ENCODE measurements at places on chromosomes 7 and 10. TPM values are rescaled to one million over a fixed set of nuclear protein-coding genes. Genes with fewer than 3 reads are reported as not detected.
A peak's percentile ranks its signal among the peaks of the same experiment; 100 is the strongest.

DNA sequence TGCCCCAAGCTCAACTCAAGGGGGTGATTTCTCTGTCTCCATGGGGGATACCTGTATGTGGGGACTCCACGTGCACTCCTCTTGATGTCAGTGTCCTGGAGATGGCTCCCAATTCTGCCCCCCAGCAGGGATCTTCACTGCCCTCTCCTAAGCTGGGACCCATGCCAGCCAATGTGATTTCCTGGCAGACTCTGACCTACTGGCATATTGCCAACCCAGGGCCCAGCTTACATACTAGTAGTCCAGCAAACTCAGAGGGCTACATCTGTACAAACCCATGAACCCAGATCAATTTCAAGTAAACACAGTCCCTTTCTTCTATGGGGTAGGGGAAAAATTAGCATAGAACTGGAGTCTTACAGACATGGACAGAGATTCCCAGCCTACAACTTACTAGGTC is 26.2 kb upstream of the BMPR1A start:
- no peak overlapping the region for H3K4me3 ChIP-seq
- no peak for DNase-seq
- no peaks in the 10 kb centered on the region for H3K27me3 ChIP-seq
- peaks cover 12% of the 10 kb centered on the region for H3K4me1 ChIP-seq

DNA sequence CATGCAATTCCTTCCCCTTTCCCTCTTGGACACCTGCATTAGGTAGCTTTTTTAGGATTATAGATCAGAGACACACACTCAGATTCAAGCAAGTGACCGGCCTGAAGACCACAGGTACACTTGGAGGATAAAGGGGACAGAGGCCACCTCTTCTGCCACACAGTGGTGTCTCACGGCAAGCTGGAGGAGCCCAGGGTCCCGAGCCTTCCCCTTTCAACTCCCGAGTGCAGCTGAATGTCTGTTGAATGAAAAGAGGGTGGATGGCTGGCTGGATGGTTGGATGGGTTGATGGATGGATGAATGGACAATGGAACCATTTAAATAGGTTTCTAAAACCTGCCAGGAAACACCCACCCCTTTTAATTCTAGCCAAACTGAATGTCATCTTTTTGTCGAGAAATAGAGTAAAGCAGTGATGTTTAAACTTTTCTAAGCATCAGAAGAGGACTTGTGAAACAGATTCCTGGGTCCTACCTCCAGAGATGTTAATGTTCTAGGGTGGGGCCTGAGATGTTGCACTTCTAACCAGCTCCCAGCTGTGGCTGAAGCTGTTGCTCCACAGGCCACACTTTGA is 49.2 kb upstream of the ZMIZ1 start:
- no peak for DNase-seq
- H3K27me3 ChIP-seq, result no peaks in the 10 kb centered on the region
- no peak overlapping the region for H3K27ac ChIP-seq
- H3K4me3 ChIP-seq, result no peak overlapping the region
- peaks cover 37% of the 10 kb centered on the region for H3K4me1 ChIP-seq

DNA sequence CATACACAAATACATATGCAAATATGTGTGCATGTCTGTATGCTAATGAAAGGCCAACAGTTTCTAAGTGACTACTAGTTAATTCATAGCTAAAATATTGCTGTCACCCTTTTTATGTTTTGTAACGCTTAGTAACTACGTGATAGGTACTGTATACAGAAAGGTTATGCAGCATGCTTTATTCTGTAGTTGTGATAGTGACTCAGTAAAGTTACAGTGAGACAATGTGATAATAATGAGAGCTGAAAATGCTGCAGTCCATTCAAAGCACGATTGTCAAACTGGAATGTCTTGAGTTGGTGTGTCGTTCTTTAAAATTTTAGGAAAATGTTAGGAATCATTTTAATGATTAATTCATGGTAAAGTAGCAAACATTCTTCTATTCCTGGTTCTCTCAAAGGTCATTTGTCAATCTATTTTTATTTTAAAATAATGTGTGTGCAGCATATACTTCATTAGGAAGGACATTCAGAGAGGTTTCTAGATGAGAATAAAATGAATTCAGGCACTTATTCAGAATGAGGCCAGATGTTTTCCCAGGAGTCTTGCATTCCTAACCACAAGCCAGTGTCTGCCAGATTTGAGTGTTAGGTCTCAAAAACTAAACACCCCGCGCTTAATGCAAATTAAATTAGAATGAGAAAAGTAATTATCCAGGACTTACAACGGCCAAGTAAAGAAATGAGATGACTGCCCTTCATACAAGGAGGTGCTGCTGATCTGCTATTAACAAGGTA is 408.8 kb upstream of the FZD8 start:
- H3K27me3 ChIP-seq, result no peaks in the 10 kb centered on the region
- H3K27ac ChIP-seq, result peak overlapping the region; percentile 81
- DNase-seq, result no peak
- H3K36me3 ChIP-seq, result no peaks in the 10 kb centered on the region
- H3K4me3 ChIP-seq, result no peak overlapping the region

DNA sequence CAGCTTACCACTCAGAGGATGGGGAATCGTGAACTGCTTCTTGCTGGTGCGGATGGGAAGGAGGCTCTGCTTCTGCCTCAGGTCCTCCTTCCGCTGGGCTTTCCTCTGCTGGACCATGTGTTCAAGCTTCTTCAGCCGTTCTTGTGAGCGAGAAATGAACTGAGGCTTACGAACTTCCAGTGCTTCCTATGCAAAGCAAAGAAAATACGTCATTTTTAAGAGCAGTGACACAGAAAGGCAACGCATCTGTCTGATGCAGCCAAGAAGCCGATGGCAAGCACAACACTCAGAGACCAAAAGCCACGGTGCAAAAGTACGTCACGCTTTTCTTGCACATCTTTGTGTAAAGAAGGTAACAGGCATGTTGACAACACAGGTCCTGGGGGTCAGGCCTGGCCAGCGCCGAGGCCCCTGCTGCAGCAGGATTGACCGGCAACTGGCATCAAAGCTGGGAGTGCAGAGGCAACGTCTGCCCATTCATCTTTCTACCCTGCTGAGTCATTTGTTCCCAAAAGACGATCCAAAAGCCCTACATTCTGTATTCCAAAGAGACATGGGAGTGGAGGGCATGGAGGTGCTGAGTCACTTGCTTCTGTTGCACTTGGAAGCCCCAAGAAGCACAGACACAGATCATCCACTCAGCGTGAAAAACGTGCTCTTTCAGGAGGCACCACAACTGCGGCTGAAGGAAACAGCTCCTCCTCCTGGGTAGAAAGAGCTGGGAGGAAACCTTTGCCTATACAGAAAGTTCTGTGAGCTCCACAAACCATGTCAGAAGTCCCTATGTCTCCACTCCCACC is 71.0 kb upstream of the ADAM12 start:
- no peak for DNase-seq
- no peaks in the 10 kb centered on the region for H3K27me3 ChIP-seq
- H3K4me1 ChIP-seq, result peaks cover 5% of the 10 kb centered on the region
- H3K27ac ChIP-seq, result no peak overlapping the region

DNA sequence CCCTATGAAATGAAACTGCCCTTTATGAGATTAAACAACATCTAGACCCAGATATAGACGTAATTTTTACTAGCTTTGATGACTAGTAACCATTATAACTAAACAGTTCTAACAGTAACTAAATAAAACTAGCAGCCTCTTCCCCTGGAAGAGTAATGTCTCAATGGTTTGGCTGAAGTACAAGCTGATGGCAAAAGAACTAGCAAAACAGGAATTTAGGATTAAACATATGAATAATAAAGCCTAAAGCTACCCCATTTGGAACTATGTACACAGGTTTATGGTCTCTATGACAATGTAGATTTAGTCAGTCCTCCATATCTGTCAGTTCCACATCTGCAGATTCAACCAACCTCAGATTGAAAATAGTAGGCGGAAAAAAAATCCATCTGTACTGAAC is 6.4 kb downstream of the DPY19L1 start:
- peaks cover 33% of the 10 kb centered on the region for H3K4me1 ChIP-seq
- H3K27me3 ChIP-seq, result no peaks in the 10 kb centered on the region
- no peaks in the 10 kb centered on the region for H3K36me3 ChIP-seq
- no peak overlapping the region for H3K27ac ChIP-seq

DNA sequence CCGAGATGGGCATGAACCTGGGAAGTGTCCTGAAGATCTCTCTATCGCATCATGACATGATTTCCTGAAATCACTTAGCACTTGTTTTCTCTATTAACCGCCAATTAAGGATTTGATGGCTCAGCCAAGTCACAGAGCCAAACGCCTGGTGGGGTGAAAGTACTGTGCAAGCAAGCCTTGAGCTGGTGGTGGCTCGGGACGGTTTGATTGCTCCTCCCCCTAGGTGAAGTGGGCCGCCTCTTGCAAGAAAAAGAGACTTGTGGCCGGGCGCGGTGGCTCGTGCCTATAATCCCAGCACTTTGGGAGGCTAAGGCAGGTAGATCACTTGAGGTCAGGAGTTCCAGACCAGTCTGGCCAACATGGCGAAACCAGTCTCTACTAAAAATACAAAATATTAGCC is 50.3 kb downstream of the COL26A1 start:
- H3K36me3 ChIP-seq, result peaks cover 27% of the 10 kb centered on the region
- no peak overlapping the region for H3K27ac ChIP-seq
- no peak overlapping the region for H3K4me3 ChIP-seq

DNA sequence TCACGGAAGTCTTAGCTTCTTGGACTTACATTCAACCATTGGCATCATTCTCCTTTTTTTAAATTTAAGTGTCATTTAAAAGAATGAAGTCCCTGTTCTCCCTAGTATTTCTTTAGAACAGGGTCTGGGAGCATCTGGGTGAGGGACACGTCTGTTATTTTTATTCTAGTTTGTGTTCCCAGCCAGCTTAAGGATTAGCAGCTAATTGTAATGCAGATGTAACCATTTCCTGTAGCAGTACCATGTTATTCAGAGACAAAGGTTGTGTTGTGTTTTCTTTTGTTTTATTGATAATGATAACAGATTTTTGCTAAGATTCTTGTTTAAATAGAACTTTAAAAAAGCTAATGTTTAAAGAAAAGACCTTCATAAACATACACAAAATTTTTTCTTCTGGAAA is 34.3 kb downstream of the BMS1 start:
- H3K36me3 ChIP-seq, result peaks cover 59% of the 10 kb centered on the region
- H3K27ac ChIP-seq, result no peak overlapping the region
- no peak overlapping the region for H3K4me3 ChIP-seq
- H3K4me1 ChIP-seq, result no peaks in the 10 kb centered on the region
- no peaks in the 10 kb centered on the region for H3K27me3 ChIP-seq
- DNase-seq, result no peak

- H3K4me3 ChIP-seq, result no peak overlapping the region
- DNase-seq, result no peak
- H3K4me1 ChIP-seq, result no peaks in the 10 kb centered on the region
- H3K36me3 ChIP-seq, result peaks cover 29% of the 10 kb centered on the region
Measured at GRCh38 chr10:92490387-92490786, 83.5 kb downstream of the IDE start.

- H3K36me3 ChIP-seq, result peaks cover 21% of the 10 kb centered on the region
- no peak for DNase-seq
- no peak overlapping the region for H3K4me3 ChIP-seq
- H3K27ac ChIP-seq, result peak overlapping the region; percentile 7
- no peaks in the 10 kb centered on the region for H3K27me3 ChIP-seq
Measured at GRCh38 chr10:49834976-49835375, 72.9 kb upstream of the OGDHL start.

- no peak overlapping the region for H3K4me3 ChIP-seq
- H3K4me1 ChIP-seq, result no peaks in the 10 kb centered on the region
- H3K36me3 ChIP-seq, result peaks cover 15% of the 10 kb centered on the region
- H3K27me3 ChIP-seq, result no peaks in the 10 kb centered on the region
Measured at GRCh38 chr10:126309228-126309883, 78.9 kb downstream of the ADAM12 start.

DNA sequence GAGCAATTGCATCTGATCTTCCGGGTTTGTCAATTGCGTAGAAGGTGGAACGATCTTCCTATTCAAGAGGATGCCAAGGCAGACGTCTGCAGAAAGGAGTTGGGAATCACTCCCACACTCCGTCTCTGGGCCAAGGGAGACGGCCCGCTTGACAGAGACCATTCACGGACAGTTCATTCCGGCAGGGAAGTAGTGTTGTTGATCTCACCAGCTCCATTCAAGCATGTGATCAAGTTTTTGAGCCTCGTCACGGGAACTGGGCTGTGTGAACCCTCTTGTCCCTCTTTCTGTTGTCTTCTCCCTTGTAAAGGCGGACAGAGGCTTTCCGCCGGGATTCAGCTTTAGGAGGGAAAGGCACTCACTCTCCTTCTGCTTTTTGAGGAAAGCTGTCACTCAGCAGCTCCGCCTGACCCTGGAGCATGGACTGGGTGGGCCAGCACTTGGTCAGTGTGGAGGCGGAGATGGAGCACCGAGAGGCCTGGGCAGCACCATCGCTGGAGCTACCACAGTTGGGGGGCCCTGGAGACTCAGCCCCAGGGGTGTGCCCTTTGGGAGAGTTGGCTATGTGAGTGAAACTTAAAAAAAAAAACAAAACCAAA is 44.9 kb downstream of the SPDYE5 start:
- H3K36me3 ChIP-seq, result peaks cover 14% of the 10 kb centered on the region
- no peak for DNase-seq
- H3K4me1 ChIP-seq, result no peaks in the 10 kb centered on the region
- no peak overlapping the region for H3K27ac ChIP-seq

DNA sequence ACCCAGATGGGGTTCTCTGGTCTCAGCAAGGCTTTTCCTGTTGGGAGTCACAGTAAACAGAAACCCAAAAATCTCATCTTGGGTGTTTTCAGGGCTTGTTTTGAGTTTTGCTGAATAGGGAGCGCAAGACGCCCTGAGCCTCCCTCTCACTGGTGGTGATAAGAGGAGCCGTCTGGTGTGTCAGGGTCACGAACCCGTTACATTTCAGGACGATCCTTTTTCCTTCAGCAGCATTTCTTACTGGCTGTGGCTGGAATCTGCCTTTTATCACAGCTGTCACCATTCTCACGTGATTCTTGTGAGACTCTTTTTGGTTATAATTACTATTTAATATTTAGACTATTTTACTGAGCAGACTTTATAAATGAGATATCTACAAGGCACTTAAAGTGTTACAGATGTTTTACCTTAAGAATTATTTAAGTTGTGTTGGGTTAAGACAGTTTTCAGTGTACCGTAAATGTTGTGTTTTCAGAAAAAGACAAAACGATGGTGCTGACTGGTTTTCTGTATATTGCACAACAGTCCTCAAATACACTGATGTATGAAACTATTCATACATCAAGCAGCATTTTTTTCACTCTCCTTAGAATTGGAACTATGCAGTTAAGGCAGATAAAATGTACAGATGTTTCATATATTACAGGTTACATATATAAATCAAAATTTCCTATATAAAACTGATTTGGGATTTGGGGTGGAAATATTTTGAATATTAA is 2.2 kb upstream of the GET4 start:
- DNase-seq, result no peak
- H3K4me1 ChIP-seq, result peaks cover 17% of the 10 kb centered on the region
- no peak overlapping the region for H3K27ac ChIP-seq
- peak overlapping the region; percentile 56 for H3K4me3 ChIP-seq

DNA sequence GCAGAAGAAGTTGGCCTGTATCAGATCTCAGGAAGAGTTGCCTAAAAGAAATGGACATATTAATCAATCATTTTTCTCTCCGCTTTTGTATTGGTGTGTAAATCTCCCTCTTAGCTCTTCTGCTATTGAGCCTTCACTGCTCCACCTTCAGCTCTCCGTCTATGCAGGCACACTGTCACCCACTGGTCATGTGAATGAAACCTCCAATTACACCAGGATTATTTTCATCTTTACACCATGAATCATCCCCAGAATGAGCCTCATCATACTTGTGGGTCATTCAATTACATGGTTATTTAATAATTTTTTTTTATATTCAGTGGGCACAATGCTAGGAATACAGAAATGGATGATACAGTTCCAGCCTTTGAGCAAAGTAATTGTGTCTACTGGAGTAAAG is 92.6 kb downstream of the LRRC4 start:
- peaks cover 86% of the 10 kb centered on the region for H3K4me1 ChIP-seq
- no peak overlapping the region for H3K27ac ChIP-seq
- H3K4me3 ChIP-seq, result no peak overlapping the region

Gene BEND7
- total RNA-seq, result 25.0 TPM

Gene TMEM140
- total RNA-seq, result not detected

Gene EMX2
- 1.1 TPM for total RNA-seq

Gene CYP2W1
- total RNA-seq, result not detected

Gene NKX2-3
- total RNA-seq, result not detected
